ENCODE measurements at places on chromosomes 13 and 19.
A peak's percentile ranks its signal among the peaks of the same experiment; 100 is the strongest.

- DNase-seq = no peak
Observed at GRCh38 chr19:50264483-50265186, 61.2 kb downstream of the MYH14 start.

DNA sequence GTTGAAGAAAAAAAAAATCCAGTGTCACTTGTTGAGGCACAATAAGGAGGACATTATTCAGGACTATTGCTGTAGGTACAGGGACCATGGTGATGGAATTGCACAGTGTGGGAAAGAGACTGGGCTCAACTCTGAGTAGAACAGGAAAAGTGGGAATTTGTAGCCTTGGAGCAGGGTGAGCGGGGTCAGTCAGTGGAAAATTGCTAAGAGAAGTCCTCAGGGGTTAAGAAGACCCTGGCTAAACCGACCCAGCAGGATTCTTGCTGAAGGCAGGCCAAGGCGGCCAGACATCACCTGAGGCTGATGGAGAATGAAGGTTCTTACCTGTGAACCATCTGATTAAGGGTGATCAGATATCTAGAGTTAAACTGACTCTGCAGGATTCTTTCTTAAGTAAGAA is 12.5 kb downstream of the LAIR2 start:
- no peak for DNase-seq

GRCh38 chr19:33460221-33460908 is 61.2 kb downstream of the PEPD start:
- DNase-seq = no peak

- no peak for DNase-seq
Observed at GRCh38 chr13:76148374-76148773, 512.2 kb downstream of the LMO7 start.

DNA sequence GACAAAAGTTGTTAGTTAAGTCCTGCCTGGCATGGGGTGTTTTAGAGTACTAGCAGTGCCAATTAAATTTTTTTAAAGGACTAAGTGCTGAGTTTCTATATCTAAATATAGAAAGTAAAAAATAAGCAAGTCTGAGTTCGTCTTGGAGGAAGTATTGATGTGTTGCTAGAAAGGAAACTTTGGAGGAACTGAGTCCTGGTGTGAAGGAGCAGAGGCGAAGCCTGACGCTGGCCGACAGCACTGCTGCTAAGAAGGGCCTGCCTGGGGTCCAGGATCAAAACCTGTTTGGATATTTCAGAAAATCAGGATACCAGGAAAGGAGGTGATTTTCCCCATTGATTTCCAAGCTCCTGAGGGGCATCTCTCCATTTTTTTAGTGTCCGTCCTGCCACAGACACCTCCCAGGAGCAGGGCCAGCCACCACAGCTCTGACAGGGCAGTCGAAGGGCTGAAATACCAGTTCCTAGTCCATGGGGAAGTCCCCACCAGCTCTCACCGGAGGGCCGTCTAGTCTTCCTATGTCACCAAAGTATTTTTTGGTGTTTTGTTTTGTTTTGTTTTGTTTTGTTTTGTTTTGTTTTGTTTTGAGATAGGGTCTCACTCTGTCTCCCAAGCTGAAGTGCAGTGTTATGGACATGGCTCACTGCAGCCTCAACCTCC is 38.2 kb upstream of the NPAS1 start:
- no peak for DNase-seq

- no peak for DNase-seq
Observed at GRCh38 chr19:55446060-55446459, 3.0 kb upstream of the SHISA7 start.

GRCh38 chr13:44507639-44508038 is 68.5 kb downstream of the TSC22D1 start:
- no peak for DNase-seq

DNA sequence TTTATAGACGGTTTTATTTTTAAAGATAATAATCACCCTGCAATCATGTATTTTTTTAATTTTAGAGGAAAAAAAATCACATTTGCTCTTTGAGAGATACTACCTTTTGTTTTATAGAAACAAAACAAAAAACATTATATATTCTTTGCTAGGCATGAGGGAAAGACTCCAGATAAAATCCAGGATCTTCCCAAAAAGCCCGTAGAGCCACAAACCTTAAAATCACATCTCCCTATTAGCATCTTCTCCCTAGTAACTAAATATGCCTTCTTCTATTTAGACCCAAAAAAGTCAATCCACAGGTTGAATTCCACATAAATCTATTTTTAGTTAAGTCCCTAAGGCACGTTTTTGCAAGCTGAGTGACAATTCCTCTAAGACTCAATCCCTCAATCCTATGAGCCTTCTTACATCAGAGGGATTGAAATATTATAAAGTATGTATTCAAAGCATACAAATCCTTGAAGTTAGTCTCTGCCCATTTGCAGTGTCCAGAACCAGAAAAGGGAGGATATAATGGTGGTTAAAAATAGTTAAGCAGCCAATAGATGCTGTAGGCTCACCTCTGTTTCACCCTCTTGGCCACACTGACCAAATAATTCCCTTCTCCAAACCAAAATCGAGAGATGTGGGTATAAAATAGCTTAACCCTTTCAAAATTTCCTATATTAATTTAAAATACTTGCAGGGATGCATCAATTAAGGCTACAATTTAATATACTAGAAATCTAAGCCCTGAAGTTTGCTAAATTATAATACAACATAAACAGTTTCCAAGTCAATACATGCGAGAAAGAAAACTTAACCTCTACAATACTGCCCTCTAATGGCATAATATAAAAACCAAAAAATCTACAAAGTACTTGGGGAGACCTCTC is 64.0 kb downstream of the SERP2 start:
- DNase-seq = peak; percentile 66

DNA sequence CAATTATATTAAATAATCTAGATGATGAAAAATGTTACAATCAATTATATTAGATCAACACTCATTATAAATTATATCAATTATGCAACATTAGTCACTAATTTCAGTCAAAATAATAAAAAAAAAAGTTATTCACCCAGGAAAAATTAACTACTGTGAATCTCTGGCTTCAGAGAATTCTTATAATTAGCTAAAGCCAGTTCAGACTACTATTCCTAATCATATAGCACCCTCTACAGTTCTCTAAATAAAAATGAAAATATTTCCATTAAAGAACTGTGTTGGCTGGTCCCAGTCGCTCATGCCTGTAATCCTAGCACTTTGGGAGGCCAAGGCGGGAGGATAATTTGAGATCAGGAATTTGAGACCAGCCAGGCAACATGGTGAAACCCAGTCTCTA is 33.0 kb downstream of the XPO4 start:
- no peak for DNase-seq

DNA sequence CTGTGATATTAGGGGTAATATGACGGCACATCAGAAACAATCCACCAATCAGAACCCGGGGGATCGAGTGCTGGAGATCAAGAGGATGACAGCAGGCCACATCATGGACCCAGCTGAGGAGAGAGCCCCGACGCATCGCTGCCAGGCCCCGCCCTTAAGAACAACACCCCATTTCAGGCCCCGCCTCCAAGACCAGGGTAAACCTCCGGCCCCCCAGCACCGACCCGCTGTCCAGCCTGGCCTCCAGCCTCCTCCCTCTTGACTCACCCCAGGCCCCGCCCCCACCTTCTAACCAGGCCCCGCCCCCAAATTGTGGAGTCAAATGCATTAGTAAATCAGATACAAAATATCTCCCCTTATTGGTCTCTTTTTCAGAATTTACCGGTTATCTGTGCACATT is 4.7 kb upstream of the ZNF611 start:
- no peak for DNase-seq

DNA sequence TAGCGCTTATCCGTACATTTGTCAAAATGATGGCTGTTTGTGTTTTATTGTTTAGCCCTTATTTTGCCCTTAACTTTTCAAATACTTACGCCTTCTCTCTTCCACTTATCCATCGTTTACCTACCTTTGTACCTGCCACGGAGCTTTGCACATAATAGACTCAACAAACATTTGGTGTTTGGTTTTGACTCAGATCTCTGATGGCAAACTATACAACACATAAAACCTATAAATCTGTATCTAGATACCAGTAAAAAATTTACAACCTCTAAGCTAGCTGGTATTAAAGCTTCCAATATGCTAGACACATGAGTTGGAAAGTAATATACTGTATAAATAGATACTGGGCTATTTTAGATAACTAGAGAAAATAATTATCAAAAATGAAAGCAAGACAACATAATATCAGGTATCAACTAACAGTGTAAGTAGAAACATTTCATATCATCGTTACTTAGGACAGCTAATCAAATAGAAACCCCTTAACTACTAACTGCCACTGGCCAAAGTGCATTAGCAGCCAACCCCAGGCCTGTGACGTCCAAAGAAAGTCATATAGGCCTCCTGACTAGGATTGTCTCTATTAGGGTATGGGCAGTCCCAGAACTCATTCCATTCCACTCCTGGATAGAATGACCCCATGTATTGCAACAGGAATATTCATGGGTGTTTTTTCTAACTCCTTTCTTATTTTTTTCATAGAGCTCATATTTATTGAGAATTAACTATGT is 53.8 kb downstream of the KCTD12 start:
- no peak for DNase-seq

DNA sequence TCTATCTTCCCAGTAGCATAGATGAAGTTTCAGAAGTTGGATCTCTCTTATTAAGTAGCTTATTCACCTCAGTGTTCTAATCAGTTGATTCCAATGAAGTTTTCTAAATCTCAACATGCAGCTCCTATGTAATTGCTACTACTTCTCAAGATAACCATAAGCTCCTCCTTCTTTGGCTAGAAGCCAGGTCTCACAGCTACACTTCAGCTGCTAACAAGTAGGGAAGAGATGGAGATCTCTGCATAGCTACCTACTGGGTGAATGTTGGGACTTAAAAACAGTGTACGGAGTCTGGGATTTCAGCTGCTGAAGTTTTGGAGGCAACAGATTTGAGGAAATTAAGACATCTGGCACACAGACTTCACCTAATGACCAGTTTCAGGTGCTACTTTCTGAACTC is 661.0 kb downstream of the SLITRK1 start:
- no peak for DNase-seq

DNA sequence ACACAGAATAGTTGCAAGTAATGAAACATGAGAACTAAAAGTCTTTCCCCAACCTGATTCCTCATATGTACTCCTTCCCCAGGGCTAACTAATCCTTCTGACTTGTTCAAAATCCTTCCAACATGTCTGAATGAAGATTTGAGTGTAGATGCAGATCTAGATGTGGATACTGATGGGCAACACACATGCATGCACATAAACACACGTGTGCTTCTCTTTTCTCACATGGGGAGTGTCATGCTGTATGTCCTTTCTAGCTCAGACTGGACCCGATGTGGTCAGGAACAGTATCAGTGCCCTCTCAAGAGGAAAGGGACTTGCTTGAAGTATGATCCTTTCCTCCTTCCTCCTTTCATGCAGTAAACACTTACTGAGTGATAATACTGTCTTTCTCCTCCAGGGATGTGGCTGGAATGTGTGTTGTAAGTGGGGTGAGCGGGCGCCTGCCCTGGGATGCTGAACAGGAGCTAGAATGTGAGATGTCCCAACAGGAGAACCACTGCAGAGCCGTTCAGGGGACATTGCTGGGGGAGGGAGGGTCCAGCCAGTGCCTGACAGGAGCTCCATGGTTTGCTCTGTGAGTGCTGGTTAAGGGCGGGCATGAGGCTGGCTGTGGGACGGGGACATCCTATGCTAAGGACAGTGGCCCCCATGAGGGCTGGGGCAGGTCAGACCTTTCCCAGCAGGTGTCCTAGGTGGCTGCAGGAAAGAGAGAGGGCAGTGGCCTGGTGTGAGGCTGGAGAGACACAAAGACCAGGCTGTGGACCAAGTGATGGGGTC is 146.9 kb downstream of the TEX29 start:
- DNase-seq = no peak

- DNase-seq = no peak
Observed at GRCh38 chr19:53981376-53981951, 10.0 kb upstream of the CACNG6 start.

GRCh38 chr13:53250272-53250875 is 221.8 kb downstream of the OLFM4 start:
- DNase-seq = peak; percentile 70

GRCh38 chr13:112990783-112991182 is 21.8 kb downstream of the MCF2L start:
- DNase-seq = no peak

DNA sequence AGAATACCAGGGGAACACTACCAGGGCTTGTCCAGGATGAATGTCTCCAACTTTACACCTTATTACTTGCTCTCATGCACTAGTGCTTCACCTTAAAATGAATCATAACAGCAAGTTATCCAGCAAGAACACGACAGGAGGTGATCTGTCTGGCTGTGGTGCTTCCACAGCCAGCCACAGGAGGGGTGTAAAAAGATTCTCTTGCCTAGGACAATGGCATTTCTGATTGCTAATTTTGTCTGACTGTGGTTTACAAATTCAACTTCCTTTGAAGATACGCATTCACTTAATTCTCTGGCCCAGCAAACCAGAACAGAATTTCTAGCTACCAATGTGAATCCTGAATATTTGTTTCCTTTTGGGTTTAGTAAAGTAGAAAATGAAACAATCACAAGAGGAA is 23.1 kb upstream of the COG3 start:
- DNase-seq = peak; percentile 20

DNA sequence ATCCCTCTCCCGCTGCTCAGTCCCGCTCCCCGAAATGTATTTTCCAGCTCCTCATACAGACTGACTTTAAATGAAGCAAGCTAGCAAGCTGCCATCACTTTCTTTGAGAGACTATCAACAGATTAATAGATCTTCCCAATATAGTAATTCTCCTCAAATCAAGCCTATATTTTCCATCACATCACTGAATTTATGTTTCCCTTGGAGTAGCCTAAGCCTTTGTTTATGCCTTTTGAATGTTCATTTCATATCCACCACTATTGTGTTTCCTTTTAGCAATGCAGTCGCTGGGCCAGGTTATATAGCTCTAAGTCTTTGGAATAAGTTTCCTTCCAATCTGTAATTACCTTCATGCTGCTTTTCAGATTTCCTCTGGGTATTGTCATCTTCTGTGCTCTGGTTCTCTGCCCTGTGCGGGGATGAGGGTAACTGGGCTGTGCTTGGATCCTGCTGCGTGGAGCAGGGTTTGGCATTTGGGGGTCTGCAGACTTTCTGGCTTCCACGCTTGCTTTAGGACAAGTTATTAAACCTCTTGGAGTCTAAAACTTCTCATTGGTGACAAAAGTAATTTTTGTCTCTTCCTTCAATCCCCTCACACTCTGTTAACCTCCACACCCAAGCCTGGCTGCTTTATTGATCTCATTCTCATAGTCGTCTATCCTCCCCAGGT is 256.9 kb downstream of the DLEU7 start:
- no peak for DNase-seq

- no peak for DNase-seq
Observed at GRCh38 chr13:112891477-112892401, 77.3 kb upstream of the MCF2L start.
